ENCODE measurements at places on chromosomes 16 and 17.
A peak's percentile ranks its signal among the peaks of the same experiment; 100 is the strongest.

DNA sequence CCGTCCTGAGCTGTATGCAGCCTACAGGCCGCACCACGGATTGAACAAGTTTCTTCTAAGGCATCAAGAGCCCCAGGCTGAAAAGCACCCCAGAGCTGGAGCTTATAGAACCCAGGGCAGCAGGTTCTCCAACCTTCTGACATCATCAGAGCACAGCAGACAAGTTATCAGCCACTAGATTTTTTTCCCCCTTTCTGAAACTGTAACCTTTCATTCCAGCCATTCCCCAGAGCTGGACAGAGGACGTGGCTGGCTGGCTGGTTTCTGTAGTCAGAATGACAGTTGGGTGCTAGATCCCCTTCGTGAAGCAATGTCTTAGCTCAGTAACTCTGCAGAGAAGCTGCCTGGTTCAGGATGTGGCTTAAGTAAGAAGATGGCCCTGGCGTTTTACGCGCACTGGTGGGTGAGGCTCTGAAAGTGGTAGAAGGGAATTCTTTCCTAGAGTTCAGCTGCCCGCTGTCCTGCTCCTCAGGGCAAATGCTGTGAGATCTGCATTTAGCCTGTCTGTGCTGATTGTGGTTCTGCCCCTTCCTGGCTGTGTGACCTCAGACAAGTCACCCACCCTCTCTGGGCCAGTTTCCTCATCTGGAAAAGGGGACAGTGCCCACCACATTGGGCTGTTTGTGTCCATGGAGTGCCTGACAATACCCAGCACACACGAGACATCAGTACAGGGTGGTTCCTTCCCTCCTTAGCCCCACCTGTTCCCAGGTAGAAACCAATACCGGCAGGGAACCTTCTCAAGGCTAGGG lies 9.1 kb downstream of the DEXI start:
- no peak for DNase-seq

DNA sequence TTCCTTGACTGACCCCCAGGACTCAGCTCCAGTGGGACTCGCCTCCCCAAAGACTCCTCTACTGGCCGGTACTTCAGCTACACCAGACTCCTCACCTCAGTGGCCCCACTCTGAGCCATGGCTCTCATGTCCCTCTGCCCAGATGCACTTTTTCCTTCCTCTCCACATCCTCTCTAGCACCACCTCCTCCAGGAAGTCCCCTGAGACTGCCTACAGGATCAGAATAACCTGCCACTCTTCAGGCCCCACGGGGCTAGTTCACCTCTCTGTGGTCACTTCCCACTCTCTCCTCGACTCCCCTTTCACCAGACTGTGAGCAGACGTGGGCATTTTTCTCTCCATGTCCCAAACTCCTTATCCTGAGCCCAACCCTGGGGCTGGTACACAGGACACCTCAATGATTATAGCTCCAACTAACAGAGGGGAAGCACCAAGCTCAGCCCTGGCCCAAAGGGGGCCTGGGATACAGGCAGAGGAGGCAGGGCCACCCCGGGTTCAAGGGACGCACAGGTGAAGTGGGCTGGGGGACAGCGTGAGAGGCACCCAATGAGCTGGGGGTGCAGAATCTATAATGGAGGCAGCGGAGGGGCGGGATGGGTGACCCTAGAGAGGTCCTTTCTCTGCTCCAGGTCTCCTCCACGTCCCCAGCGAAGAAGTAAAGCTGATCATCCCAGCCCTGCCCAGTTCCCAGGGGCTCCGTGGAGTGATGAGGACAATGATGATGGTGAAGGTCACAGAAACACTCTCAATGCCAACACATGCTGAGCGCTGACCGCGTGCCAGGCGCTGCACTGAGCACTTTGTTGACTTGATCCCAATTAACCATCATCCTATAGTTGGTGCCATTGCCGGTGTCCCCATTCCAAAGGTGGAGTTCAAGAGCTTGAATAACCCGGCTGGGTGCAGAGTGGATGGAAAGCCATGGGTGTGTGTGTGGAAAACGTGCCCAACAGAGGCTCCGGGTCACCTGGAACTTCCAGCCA lies 3.9 kb downstream of the TRPV3 start:
- DNase-seq: no peak

DNA sequence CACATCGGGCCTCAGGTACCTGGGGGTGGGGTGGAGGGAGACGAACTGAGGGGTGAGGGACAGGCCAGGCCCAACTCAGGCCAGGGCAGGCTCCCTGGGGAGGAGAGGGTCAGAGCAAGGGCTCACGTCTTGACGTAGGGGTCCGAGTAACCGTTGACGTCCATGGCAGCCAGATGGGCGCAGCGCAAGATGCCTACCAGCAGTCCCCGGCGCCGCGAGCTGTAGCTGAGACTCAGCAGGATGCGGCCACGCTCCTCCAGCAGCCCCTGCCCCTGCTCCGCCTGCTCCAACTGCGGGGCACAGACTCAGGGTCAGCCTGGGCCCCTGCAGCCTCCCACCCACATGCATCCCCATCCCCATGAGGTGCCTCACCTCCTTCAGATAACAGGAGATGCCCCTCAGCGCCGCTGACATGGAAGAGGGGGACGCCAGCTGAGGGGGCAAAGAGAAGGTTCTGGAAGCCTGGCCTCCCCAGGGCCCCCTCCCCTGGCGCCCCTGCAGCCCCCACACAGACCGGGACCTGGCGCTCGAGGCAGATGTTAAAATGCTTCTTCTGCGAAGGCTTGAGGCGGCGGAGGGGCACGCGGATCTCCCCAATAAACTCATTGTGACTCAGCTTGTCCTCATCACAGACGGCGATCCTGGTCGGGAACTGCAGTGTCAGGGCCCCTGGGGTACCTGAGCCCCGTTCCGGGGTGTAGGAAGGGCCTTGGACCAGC lies 4.0 kb downstream of the DOC2A start:
- DNase-seq: no peak

DNA sequence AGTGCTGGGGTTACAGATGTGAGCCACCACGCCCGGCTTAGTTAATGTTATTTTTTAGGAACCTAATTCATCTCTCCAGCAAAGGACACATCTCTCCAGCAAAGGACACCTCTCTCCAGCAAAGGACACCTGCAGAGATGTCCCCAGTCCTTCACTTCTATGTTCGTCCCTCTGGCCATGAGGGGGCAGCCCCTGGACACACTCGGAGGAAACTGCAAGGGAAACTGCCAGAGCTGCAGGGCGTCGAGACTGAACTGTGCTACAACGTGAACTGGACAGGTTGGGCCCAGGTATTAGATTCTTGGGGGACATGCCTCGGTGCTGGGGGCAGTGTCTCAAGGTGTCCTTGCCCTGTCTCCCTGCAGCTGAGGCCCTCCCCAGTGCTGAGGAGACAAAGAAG lies 4.7 kb downstream of the PFAS start:
- no peak for DNase-seq

GRCh38 chr17:80802626-80803450 lies 188.8 kb upstream of the CHMP6 start:
- no peak for DNase-seq

DNA sequence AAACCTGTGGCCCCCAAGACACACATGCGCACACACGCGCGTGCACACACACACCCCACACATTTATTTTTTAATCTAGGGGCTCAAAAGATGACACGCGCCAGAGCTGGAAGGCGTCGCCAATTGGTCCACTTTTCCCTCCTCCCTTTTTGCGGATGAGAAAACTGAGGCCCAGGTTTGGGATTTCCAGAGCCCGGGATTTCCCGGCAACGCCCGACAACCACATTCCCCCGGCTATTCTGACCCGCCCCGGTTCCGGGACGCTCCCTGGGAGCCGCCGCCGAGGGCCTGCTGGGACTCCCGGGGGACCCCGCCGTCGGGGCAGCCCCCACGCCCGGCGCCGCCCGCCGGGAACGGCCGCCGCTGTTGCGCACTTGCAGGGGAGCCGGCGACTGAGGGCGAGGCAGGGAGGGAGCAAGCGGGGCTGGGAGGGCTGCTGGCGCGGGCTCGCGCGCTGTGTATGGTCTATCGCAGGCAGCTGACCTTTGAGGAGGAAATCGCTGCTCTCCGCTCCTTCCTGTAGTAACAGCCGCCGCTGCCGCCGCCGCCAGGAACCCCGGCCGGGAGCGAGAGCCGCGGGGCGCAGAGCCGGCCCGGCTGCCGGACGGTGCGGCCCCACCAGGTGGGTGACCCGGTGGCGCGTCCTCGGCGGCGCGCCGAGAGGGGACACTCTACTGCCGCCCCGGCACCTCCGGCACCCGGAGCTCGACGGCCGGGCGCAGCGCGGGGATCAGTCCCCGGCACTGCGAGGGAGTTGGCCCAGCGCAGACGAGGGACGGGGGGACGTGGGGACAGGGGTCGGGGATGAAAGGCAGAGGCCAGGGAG lies at the start of gene STAT5A:
Gene STAT5A (plus strand): TSS at position 522 of the 826 bp plus-strand sequence. CDS start 914 bp downstream, outside the sequence.
- peak; percentile 89 for DNase-seq

DNA sequence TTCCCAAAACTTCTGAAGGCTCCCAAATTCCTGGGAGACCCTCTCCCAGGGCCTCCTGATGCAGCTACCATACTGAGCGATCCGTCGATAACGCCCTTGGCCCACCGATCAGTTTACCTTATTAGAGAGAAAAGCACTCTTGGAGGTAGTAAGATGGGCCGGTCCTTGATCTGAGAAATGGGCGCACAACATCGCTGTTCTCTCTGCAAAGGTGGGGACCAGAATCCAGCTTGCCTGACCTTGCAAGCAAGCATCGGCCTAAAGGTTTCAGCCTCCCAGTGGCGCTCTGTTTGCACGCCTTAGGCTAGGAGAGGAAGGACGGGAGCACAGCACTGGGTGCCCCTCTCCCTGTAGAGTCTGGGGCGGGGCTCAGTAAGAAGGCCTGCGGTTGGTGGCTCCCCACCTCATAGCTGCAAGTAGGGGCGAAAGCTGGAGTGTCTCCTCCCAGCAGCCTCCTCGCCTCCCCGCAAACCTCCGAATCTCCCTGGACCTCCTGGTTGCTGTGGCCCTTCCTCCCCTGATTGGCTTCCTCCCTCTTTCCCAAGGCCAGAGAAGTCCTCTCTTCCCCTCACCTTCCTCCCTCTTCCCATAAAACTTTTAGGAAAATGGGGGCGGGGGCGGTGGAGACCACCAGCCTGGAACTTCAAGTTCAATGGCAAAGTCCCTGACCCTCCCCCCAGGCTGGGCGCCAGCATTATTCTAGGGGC lies at the start of gene PRAC1:
Gene PRAC1 (minus strand): TSS at position 318 of the 707 bp plus-strand sequence. CDS start 126 bp downstream, at position 192.
- DNase-seq: no peak

GRCh38 chr17:58136669-58137279 lies 11.4 kb upstream of the OR4D1 start:
- no peak for DNase-seq

GRCh38 chr17:79625706-79626105 lies 14.9 kb upstream of the RBFOX3 start:
- no peak for DNase-seq

DNA sequence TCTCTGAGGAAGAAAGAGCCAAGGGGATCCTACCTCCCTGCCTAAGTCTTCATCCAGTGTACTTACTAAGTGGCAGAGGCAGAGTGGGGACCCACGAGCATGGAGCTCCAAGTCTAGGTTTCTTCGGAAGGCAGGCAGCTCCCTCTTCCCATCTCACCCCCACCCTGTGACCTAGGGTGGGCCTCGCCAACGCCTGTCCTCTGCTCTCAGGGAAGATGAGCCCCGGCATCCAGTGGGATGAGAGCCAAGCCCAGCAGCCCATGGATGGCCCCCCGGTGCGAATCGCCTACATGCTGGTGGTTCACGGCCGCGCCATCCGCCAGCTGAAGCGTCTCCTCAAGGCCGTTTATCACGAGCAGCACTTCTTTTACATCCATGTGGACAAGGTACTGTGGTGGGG lies 8.3 kb downstream of the XYLT2 start:
- no peak for DNase-seq

- DNase-seq: no peak
Observed at GRCh38 chr16:70651524-70651923, 5.2 kb downstream of the IL34 start.

DNA sequence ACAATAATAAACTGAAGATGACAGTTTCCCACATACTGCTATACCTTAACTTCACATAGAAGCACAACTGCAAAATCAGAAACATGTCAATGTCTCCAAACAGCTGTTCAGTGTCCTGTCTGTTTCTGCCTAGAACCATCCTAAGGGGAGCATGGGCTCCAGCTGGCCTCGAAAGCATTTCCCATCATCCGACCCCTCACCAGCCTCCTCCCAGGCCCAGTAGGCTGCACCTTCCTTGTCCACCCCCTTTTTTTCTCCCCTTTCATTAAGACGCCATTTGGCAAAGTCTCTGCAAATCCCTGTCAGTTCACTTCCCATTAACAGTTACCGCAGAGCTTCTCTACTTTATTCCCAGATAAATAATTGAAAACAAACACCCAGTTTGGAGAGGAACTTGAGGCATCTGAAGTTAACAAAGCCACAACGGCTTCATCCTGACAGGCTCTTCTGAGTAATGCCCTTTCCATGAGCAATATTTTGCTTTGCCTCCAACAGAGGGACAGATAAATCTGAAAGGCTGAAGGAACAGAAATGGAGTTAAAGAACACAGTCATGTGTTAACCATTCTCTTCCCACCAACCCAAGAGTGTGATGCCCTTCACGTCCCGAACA lies 65.3 kb downstream of the SLC39A11 start:
- DNase-seq: no peak

DNA sequence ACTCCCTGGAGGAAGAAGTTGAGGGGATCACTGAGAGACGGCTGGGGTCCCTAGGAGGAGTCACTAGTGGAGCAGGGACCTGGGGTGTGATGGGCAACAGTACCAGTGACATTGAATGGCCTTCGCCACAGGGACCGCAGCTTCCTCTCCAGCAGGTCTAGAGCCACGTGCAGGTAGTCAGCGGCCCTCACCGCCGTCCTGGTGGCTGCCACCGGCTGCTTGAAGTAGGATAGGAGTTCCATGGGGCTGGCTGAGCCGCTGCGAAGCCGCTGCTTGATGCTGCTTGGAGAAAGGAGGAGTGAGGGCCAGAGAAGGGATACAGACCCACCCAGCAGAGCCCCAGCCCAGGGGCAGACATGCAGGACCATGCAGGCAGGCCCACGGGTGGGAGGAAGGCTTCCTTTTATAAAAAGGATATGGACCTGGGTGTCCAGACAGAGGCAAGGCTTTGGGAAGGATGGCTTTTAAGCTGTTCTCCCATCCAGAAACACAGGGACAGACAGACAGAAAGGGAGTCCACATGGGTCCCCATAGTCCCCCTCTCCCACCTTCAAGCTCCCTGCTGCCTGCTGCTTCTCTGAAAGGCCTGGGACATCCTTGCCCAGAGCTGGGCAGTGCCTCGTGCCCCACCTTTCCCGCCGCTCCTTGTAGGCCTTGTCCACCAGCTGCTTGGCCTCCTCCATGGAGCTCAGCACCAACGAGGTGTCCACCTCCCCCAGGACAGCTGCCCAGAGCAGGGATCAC lies 827 bp downstream of the MPO start:
- no peak for DNase-seq

GRCh38 chr17:45775148-45775547 lies 9.0 kb upstream of the CRHR1 start:
- DNase-seq: no peak

- no peak for DNase-seq
Observed at GRCh38 chr16:29913514-29913913, 12.5 kb downstream of the KCTD13 start.

GRCh38 chr17:6936370-6937028 lies 59.4 kb upstream of the ALOX12 start:
- DNase-seq: no peak
